T-helper 1 cell (primary cell): ENCODE measurements at places on chromosomes 6 and 20.
A peak's percentile ranks its signal among the peaks of the same experiment; 100 is the strongest.

DNA sequence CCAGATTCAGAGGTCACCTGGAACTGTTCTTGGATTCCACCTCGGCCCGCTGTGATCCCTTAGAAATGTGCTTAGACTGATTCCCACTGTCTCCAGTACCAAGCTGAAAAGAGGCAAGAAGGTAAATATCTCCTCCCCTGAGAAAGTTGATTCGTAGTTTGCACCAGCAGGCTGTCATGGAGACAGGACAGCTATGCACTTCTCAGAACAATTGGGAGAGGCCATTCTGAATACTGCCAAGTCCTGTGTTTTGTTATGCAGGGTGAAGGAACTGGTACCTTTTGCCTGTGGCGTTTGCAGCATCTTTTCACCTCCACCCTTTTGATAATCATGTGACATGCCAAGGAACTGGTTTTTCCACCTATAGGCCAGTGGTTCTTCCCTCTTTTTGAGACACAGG, 58.2 kb upstream of the RNGTT start:
- no peak for DNase-seq

- DNase-seq: no peak
These were observed 677.7 kb downstream of the DOK5 start for GRCh38 chr20:55153001-55153645.

DNA sequence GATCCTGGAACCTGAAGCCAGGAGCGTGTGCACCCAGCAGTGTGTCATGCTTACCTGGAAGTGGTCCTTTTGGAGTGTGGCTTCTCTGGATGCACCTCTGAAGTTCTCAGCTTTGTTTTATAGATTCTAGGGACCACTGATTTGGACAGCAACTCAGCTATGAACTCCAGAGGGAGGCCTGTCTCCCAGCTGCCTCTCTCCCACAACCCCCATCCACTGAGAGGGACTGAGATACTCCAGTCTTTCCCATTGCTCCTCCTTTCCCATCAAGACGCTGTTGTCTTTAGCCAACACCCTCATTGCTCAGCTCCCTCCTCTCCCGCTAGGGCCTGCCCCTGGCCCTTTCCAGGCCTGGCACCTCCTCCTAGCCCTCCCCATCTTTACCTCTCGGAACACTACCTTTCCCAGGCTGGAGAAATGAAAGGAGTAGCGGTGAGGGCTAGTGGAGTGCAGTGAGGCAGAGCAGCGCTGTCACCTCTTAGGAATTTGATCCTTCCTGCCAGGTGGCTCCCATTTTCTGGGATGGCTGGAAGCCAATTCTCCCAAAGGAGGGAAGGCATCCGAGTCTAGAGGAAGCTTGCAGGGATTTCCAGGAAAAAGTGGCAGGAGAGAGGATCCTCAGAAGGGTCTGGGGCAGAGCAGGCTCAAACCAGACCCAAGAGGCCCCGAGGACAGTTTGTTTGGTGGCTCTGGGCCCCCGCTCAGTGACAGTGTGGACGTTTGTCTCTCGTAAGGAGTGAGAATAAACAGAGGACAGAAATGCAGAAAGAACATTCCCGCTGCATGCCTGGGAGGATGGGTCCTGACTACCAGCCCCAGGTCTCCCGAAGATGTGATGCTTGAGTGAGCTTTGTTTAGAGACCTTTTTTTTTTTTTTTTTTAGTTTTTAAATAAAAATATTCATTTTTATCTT, at the start of gene LRRN4:
Gene LRRN4 (minus strand): TSS at position 285 of the 913 bp plus-strand sequence. CDS start 1,261 bp downstream, outside the sequence.
- DNase-seq: no peak

DNA sequence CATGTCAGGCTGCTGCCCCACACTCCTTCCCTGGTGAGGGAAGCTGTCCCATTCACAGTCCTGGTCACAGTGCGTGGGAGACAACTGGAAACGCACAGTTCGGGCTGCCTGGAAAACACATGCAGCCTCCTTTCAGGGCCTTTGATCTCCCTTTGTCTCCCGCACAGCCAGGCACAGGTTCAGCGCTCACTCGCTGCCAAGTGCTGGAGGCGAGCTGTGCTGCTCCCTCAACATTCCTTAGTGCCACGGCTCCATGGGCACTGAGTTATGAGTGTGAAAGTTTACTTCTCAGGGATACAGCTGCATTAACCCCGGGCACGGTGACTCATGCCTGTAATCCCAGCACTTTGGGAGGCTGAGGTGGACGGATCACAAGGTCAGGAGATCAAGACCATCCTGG, 9.1 kb downstream of the YTHDF1 start:
- no peak for DNase-seq

GRCh38 chr6:6711832-6712448, 123.4 kb downstream of the LY86 start:
- no peak for DNase-seq

DNA sequence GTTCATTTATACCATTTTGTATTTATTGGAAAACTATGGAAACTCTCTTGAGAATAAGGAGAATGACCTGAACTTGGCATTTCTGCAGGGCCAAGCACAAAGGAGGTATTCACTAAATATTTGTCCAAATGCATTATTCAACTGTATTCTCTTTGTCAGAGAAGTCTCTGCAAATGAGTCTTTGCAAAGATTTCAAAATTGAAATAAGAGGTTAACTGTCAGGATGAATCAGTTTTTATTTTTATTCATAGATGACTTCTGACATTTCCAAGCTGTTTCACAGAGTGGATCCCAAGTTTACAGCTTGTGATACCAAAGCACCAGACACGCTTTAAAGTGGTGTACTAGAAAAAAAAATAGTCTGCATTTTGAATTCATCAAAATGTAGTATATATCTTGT, 131.6 kb downstream of the UTRN start:
- DNase-seq: no peak

DNA sequence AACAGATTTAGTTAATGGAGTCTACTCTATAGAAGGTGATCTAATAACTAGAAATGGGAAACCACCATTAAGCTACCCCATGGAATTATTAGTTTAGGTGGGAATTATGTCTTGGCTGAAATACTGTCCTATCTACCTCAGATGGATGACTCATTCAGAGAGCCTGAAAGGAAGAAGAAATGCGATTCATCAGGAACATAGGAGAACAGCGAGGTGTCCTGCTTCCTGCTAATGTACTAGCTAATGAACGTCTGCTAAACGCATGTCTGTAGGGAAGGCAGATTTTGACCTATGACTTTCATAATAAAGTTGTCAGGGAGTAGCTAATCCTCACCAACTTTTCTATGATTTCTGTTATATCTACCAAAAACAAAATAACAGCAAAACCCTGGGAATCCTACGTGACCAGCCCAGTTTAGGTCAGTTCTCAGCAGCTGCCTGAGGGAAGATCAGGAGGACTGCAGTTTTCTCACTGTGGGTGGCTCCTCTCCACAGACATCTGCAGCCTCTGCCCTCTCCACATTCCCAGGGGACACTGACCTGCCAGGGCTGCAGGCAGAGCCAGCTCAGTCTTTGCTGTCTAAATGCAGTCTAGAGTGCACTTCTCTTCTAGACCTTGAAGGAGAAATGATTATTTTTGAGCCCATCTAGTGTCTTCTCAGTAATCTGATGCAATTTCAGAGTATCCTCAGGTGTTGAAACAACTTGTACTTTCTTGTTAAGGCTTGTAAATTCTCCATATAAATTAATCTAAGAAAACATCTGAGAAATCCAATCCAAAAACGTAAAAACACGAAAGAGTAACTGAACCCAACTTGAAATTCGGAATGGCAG, 18.1 kb upstream of the SFT2D1 start:
- no peak for DNase-seq

GRCh38 chr20:54272901-54273488, 65.1 kb downstream of the PFDN4 start:
- no peak for DNase-seq

- DNase-seq: peak; percentile 47
These were observed 98.7 kb upstream of the RIPOR2 start for GRCh38 chr6:25034431-25034921.

GRCh38 chr6:112335736-112336135, 11.4 kb upstream of the RFPL4B start:
- no peak for DNase-seq

- no peak for DNase-seq
These were observed 116.0 kb upstream of the MRPS10 start for GRCh38 chr6:42333612-42334011.

DNA sequence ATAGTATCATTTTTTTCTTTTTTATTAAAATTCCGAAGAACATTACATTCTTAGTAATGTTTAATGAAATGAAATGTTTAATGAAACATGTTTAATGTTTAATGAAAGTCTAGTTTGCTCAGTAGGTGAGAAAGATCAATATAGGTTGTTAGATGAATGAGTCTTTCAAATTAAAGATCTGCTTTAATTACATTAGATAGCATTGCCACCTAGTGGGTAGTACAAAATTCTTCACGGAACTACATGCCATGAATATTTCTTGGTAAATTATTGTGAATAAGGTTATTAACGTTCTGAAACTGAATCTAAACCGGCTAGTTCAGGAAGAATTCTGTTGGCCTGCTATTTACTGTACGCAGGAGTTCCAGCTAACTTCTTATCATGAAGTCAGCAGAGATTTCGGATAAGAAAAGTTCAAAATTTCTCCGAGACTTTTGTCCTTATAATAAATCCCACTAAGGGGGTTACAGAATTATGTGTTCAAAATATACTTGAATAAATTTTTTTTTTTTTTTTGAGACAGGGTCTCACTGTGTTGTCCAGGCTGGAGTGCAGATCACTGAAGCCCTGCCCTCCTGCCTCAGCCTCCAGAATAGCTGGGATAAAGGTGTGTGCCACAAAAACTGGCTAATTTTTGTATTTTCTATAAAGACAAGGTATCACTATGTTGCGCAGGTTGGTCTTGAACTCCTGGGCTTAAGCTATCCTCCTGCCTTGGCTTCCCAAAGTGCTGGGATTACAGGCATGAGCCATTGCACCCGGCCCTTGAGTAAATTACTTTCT, 7.9 kb upstream of the GMNN start:
- no peak for DNase-seq

DNA sequence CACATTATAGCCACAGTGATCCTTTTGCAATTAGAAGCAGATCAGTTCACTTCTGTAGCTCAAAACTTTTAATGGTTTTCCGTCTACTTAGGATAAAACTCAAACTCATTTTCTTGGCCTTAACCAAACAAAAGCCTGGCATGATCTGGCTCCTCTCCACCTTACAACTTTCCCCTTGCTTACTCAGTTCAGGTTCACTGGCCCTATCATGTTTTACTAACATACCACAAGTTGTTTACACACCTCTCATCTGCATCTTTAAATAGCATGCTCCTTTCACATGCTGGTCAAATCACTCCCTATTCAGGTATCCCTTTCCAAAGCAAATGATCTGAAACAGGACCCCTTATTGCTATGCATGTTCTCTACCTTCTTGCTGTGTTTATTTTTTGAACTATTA, 191.4 kb upstream of the FAM83B start:
- DNase-seq: no peak

DNA sequence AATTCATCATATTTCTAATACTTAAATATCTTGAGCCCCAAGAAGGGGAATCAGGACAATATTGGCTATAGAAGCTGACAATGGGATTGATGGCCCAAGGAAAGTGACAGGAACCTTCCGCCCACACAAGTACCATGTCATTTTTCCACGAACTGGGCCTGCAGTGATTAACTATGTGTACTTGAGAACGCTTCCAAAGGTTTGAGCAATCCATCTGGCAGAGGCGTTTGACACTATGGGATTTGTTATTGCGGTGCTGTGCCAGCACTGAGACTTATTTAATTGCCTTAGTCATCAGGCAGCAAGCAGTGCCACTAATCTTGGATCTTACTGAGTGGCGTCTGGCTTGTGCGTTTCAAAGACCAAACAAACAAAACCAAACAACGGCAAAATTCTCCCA, 135.6 kb upstream of the UST start:
- DNase-seq: no peak

- no peak for DNase-seq
These were observed 28.8 kb downstream of the RWDD2A start for GRCh38 chr6:83221889-83222479.

DNA sequence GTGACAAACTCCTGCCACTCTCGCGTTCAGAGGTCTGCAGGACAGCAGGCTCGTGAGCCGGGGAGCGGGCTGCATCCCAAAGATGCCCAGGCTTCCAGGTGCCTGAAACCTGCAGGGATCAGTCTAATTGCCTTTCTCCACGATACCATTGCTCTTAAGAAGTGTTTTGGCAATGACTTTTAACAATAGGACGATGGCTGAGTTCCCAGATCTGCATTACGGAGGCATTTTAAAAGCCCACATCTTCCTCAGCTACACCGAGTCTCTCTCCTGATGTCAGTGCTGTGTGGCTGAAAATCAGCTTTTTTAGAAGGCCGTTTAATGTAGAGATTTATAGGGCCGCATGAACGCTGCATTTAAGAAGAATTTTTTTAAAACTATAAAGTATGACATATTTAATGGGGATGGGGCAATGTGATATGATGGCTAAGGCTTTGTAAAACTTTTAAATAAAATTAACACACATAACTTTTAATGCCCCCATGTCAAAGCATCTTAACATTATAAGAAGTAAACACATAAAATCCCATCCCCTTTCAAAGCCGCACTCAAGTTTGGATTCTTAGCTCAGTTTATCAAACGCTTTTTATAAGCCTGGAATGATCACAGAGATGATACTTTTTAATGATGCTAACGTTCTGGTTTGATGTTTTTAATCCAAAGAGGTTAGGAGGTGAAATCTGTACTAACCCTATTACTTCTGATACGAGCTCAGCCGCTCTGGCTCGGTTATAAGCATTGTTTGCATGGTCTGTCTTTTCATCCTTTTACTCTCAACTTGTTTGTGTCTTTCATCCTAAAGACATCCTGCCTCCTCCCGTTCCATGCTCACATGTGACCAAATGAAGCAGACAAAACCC, 386.0 kb downstream of the SMOC2 start:
- DNase-seq: no peak

GRCh38 chr6:16092990-16093389, 35.9 kb upstream of the MYLIP start:
- DNase-seq: no peak

GRCh38 chr20:24304291-24304690, 165.1 kb upstream of the SYNDIG1 start:
- no peak for DNase-seq

DNA sequence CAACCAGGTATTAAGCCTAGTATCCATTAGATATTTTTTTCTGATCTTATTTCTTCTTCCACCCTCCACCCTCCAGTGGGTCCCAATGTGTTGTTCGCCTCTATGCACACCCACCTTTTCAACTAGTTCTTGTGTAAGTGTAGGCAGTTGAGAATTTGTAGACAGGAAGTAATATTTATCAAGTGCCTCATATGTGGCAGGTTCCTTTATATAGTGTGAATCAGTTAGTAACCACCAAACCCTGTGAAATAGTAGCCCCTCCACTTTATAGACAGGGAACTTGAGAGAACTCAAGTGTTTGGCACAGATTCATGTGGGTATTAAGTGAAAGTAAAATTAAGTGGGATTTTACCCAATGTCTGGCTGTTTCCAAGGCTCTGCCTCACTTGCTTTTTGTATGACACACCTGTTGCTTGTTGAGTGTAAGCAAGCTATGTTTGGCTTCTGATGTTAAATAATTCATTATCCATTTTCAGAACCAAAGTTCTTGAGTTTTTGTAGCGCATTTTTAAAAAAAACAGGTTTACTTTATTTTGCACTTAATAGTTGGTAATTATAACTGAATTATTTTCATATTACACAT, 24.8 kb downstream of the AFDN start:
- DNase-seq: no peak
